ENCODE measurements at places on chromosomes 1 and 21. TPM values are rescaled to one million over a fixed set of nuclear protein-coding genes. Genes with fewer than 3 reads are reported as not detected.

GRCh38 chr1:188652678-188653077 is 1823.9 kb downstream of the PLA2G4A start:
- DNase-seq = no peak

DNA sequence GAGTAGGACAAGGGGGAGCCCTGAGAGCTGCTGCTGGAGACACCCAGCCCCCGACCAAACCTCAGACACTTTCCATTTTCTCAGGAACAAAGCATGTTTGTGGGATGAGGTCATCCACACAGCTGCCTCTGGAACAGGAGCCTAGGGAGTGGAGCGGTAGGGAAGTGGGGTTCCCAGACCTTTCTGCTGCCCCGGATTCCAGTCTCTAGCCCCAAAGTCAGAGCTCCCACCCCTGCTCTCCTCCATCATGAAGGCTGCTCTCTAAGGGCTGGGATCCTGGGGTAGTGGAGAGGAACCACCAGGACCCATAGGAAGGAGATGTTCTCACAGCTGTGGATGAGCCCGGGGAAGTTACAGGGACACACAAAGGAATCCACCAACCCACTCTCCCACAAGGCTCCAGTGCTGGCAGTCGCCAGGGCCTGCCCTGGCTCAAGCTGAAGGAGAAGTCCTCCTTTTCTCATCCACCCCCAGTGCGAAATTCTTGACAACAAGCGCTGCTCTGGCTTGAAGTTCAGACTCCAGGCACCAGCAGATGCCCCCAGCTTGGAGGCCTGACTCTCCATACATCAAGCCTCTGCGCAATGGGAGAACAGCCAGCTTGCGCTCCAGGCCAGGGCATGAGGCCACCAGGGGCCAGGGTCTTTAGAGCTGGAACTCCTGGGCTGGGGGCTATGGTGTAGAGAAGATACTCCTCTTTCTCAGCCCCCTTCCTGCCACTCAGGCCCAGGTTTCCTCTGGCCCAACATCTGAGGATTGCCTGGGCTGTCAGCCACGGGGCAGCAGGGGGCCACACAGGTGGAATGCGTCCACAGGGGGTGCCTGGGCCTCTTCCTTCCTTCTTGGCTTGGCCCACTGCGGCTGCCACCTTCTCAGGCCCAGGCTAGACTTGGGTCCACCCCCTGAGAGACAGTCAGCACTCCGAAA is 4.5 kb downstream of the FHL3 start:
- DNase-seq = no peak

DNA sequence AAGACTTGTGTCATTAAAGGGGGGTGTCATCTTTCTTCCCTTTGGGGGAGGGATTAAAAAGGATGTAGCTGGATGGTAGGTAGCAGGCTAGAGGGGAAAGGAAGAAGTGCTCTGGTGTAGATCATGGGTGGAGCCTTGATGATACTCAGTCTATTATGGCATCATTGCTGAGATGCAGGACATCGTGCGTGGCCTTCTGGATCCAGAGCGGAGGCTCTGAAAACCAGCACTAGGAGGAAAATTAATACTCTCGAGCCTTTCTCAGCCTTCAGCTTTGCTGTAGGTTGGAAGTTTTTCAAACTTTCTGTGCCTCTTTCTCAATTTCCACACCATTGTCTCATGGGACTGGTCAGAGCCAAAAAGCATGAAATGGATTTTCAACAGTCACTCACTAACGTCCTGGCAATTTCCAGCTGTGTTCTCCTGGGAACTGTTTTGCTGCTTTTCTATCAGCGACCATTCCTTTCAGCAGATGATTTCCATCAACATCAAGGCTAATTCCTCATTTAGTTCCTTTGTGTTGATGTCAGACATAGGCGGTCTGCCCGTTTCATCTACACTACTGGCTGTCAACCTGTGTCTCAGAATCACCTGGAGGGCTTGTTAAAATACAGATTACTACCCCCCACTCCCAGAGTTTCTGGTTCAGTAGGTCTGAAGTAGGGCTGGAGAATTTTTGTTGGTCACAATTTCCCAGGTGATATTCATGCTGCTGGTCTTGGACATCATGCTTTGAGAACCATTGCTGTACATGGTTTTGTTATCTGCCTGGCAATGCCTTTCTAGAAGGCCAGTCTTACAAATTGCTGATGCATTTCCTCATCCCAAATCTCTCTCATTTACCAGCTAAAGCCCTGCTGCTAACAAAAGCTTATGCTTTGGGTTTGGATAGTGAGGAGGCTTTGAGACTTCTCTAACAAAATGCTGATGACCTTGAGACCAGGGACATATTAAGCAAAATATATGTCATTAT is 7.7 kb downstream of the CACNA1E start:
- no peak for DNase-seq

DNA sequence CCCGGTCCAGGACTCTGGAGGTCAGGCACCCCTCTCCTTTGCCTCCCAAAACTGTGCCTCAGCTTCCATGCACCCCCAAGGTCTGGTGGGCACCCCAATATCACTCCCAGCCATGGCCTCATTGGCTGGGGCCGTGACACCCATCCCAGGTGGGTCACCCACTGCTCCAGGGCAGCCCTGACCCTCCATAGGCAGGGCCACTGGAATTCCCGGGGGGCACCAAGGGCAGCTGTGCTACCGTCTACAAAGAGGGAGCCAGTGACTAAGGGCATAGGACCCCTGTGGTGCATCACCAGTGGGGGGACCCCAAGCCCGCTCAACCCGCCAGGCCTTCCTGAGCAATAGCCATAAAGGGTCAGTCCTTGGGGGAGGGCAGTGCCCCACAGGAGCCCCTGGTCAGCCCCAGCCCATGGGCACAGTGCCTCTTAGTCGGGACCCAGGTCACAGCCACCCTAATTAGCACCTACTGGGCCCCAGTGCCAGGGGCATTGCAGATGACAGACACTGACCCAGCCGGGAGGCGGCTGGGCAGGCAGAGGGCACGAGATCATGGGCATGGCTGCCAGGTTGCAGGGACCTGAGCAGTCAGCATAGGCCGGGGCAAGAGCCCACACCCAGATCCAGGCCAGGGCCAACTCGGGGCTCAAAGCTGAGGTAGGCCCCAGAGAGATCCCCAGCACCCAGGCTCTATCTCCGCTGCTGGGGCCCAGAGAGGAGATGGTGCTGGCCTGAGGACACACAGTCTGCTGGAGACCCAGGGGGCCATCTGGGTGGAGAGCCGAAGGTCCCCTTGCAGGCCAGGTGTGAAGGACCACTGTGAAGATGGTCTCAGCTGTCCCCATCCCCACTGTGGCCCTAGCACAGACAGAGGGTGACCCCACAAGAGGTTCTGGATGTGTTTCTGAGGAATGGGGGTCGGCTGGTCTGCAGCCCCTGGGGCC is 19.0 kb upstream of the ARF1 start:
- no peak for DNase-seq

Gene GBP5
- total RNA-seq = 0.23 TPM

All from prostate gland (tissue), 2 donors.